ENCODE measurements at places on chromosomes 13 and 19.

DNA sequence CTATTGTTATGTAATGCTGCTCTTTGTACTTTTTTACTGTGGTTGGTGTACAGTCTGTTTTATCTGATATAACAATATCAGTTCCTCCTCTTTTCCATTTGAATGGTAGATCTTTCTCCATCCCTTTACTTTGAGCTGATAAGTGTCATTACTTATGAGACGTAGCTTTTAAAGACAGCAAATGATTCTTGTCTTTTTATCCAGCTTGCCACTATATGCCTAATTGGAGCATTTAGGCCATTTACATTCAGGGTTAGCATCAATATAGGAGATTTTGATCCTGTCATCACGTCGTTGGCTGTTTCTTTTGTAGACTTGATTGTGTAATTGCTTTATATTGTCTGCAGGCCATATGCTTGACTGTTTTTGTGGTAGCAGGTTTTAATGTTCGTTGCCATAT, 894.2 kb upstream of the ATXN8OS start:
- no peak for DNase-seq

GRCh38 chr13:26424181-26424580, 133.3 kb upstream of the WASF3 start:
- DNase-seq: no peak

- DNase-seq: no peak
Measured at GRCh38 chr19:16372065-16372915, 47.7 kb downstream of the KLF2 start.

DNA sequence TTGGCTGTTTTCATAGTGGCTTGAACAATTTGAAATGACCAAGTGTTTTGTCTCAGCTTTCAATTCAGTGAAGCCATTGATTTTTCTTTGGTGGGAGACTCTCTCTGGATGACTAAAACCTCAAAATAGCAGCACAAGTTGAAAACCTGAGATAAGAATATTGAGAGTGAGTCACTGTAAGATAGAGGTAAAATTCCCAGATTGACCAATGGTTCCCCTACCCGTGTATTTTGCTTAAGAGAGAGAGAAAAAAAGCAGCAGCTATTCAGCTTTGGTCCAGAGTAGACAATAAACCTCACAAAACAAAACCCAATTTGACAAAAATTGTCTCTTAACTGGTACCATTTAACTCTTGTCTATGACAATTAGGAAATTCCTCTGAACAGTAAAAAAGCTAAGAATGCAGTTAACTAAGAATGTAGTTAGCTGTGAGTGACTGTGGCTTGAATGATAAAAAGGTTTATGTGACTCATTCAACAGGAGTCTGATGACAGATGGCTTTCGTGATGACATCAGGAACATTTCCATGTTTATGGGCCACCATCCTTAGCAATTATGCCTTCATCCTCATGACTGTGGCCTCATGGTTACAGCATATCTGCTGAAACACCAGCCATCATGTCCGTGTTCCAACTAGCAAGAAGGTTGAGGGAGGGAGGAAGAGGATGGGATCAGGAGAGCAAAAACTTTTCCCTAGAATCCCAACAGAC, 356.9 kb downstream of the NDFIP2 start:
- no peak for DNase-seq

DNA sequence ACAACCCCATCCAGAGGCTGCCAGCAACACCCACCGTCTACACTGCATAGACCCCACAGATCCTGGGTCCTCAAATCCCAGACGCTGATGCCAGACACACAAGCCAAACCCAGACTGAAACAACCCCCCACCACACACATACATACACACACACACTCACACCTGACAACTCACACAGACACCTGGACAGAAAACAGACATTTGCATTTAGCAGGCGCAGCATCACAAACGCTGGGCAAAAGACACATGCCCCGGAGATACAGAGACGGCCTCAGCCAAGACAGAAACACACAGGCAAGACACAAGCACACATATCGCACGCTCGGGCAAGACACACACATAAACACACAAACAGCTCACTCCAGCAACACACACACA, 1.3 kb downstream of the BBC3 start:
- no peak for DNase-seq

GRCh38 chr13:33150126-33150525, 133.9 kb downstream of the KL start:
- peak; percentile 58 for DNase-seq

DNA sequence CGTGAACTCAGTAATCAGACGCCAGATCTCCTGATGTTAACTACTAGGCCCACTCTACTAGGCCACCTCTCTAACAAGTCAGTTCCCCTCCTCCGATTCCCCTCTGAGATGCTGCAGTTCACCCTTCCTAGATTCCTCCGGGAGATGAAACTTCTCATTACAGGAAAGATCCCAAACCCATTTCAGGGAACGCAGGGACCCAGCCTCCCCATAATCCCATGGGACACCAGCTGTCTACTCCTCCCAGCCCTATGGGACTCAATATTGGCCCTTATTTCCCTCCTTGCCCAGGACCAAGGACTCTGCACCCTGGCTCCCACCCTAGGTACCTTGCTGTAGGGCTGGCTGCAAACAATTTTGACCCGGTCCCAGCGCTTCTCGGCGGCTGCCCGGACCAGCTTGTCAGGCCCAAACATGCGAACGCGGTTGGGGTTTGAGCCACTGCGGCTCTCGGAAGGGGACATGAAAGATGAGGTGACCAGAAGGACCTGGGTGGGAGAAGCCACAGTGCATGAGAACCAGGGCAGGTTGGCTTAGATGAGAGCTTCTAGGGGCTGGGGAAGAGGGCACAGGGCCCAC, 20.9 kb downstream of the XRCC1 start:
- DNase-seq: no peak

DNA sequence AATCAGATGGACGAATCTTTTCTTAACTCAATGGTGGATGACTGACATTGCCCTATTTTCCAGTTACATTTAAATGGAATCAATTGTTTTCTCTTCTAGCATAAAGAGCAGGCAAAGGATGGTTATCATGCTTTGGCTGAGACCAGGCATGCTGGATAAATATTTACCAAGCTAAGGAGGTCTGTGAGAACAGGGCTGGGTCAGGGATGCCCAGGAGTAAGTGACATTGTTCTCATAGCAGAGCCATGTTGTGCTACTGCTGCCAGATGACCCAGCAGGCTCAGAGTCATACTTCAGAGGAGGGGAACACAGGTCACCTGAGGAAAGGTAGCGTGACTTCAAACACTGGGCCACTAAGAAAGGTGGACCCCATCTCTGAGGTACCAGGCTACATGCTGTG, 116.0 kb upstream of the RNF113B start:
- no peak for DNase-seq

DNA sequence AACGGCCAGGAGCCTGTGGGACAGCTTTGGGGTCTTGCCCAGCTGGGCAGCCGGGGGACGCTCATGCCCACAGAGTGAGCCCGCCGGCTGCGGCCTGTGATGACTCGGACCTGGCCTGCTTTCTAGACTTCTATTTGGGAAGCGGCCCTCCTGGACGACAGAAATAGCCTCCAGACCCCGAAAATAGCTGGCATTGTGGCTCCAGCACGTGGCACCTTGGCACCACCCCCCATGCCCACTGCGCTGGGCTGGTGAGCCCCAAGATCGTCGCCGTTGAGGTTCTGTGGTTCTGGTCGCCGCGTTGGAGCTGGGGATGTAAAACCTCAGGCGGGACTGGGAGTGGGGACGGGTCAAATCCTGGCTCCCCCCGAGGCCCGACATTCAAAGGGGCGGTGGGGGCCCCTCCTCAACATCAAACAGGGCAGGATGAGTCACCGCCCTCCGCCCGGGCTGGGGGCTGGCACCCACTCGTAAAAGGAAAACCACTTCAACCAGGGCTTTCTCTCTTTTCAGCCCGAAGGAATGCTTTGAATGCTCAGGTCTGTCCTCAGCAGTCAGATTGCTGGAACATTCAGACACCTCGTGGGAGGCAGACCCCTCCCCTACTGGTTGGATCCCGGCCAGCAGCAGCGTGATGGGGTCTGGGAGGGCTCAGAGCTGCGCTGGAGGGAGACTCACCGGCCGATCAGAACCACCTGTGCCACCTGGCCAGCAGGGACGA, 42.1 kb downstream of the GADD45B start:
- DNase-seq: no peak

DNA sequence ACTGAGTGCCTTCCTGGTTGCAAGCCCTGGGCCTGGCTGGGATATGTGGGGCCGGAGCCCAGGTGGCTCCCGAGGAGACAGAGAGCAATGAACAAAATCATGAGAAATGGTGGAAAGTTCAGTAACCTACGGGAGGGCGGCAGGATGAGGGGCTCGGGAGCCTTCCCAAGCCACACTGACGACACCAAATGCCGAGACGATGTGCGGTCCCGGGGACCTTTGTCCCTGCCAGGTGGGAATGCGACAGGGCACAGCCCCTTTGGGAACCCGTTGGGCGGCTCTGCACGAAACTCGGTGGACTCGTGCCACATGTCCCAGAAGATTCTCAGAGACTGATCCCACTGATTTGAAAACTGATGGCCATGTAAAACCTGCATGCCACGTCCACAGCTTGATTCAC, 11.7 kb upstream of the ZNF14 start:
- DNase-seq: no peak

GRCh38 chr19:17610384-17610783, 54.9 kb downstream of the COLGALT1 start:
- DNase-seq: no peak

- no peak for DNase-seq
Measured at GRCh38 chr13:53137779-53138178, 109.2 kb downstream of the OLFM4 start.

DNA sequence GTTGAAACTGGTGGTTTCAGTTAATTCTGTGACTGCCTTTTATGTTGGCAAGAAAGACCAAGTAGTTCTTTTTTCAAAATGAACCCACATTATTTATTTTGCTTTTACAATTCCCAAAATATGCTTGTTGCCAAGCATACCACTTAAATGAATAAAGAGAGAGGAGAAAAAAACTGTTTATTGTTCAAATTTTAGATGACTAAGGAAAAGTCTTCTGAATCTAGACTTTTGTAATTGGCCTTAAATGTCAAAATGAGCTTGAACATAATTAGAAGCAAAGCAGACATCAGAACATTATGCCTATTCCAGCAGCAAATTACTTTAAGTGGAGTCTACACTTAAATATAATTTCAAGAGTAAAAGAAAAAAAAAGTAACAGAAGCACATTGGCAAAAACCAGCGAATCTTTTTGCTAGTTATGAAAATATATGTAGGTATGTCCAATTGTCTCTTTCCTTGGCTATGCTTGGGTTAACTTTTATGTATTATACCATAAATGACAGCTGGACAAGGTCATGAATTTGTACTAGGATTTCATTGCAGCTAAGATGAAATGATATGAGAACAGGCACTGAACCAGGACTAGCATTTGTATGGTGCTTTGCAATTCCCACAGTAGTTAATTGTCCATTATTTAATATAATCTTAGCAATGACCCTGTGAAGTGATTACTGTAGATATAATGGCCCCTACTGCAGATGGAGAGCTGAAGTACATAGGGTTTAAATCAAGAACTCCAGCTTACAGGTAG, 211.9 kb downstream of the NALCN start:
- DNase-seq: no peak

DNA sequence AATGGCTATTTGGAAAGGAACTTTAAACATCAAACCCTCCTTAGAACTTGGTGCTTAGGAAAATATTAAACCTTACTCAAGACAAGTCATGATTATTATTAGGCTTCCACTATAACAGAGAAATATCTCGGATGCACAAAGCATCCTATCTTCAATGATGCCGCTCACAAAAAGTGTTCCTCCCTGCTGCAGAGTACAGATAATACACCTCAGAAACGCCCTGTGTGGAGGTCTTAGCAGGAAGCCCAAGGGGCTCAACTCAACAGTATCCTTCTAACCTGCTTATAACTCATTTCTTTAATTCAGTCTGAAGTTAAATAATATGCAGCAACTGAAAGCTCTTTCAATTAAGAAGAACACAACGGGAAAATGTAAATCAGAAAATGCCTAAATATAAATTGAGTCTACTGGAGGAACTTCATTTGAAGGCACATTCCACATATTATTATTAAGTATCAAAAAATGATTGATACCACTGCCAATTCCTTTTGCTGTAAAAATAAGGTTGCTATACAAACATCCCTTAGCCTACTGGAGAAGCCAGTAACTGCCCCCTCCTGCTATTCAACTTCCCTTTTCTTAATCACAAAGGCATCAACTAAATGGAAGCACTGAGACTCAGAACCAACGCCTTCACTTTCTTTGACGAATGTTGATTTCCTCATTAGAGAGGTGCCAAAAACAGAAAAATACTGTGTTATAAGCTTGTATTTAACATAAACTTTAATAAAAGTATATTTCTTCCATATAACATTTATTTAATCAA, 12.0 kb downstream of the ELF1 start:
- DNase-seq: no peak

DNA sequence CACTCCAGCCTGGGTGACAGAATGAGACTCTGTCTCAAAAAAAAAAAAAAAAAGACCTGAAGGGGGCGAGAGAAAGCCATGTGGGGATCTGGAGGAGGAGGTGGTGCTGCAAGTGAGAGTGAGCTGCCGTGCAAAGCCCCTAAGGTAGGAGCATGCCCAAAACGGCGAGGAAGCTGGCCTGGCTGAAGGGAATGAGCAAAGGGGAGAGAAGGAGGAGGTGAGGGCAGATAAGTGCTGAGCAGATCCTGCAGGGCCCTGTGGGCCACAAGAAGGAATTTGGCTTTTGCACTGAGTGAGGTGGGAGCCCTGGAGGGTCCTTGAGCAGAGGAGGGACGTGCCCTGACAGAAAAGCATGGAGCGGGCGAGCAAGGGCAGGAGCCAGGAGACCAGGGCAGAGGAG, 19.4 kb upstream of the ADGRE5 start:
- no peak for DNase-seq

GRCh38 chr13:77832339-77833100, 86.1 kb downstream of the EDNRB start:
- DNase-seq: no peak

GRCh38 chr13:44394658-44395057, 21.0 kb downstream of the SERP2 start:
- DNase-seq: no peak

GRCh38 chr13:76316998-76317527, 569.1 kb downstream of the KCTD12 start:
- DNase-seq: no peak

- DNase-seq: no peak
Measured at GRCh38 chr19:2627855-2628254, 74.6 kb downstream of the GNG7 start.

GRCh38 chr13:96093296-96094006, 3.5 kb downstream of the HS6ST3 start:
- DNase-seq: no peak

GRCh38 chr19:660793-661426, 2.1 kb downstream of the RNF126 start:
- no peak for DNase-seq

GRCh38 chr13:96650301-96650886, 343.9 kb downstream of the OXGR1 start:
- DNase-seq: no peak

GRCh38 chr13:83940742-83941141, 58.5 kb upstream of the SLITRK1 start:
- DNase-seq: no peak

GRCh38 chr19:1065606-1066109, 1.3 kb upstream of the ARHGAP45 start:
- DNase-seq: no peak

All from BE2C (cell line).